ENCODE measurements at places on chromosomes 6 and 20.

DNA sequence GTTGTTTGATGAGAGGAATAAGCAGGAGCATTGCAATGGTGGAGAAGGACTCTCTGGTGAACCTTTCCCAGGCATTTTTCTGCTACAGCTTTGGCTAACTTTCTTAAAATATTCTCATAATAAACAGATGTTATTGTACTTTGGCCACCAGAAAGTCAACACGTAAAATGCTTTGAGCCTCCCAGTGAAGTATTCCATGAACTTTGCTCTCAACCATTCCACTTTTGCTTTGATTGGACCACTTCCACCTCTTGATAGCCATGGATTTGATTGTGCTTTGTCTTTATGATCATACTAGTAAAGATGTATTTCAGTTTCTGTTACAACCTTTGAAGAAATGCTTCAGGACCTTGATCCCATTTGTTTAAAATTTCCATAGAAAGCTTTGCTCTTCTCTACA lies 241.1 kb downstream of the TENT5A start:
- DNase-seq, result no peak

DNA sequence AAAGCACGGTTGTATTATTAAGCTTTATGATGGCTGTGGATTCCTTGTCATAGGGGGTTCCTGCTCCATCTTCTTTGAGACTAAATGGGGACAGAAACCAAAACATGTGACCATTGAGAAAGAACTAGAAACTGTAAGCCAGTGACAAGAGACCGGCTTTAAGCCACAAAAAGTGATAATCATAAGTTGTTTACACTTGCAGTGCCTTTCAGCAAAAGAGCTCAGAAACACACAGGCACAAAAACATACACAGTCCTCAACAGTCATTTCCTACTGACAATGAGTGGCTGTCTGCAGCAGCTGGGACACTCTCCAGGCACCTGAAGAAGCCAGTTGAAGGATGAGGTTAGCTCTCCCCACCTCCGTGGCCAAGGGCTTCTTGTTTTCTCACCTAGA lies 20.0 kb upstream of the UBE2J1 start:
- no peak for DNase-seq

GRCh38 chr6:7373739-7374138 lies 15.8 kb downstream of the CAGE1 start:
- no peak for DNase-seq

GRCh38 chr6:33820243-33820642 lies 16.4 kb upstream of the MLN start:
- no peak for DNase-seq

DNA sequence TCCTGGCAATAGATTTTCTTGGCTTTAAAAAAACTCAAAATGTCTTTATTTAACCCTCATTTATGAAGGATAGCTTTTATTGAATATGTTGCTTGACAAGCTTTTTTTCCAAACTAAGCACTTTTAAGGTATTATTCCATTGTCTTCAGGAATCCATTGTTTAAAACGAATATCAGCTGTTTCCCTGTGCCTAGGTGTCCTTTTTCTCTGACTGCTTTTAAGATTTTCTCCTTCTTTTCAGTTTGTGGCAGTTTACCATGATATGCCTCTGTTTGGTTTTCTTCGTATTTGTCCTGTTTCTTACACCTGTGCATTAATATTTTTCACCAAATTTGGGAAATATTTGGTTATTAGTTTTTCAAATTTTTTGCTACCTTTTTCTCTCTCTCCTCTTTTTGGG lies 68.4 kb downstream of the YTHDF1 start:
- no peak for DNase-seq

- no peak for DNase-seq
These were observed 44.2 kb upstream of the TBX18 start for GRCh38 chr6:84808491-84809061.

DNA sequence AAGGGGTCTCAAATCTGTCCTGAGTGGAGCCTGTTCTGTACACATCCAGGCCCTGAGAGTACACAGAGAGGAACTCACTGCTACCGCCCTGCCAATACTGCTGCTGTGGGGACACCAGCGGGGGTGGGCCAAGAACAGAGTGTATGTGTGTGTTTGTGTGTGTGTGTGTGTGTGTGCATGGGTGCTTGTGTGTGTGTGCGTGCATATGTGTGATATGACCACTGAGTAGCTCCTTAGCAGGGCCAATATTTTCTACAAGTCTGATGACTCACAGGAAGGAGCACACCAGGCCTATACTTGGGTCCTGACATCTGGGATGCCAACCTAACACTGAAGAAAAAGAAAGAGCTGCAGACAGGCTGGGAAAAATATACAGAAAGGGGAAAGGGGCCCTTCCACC lies 1.4 kb downstream of the RAET1E start:
- DNase-seq, result no peak

DNA sequence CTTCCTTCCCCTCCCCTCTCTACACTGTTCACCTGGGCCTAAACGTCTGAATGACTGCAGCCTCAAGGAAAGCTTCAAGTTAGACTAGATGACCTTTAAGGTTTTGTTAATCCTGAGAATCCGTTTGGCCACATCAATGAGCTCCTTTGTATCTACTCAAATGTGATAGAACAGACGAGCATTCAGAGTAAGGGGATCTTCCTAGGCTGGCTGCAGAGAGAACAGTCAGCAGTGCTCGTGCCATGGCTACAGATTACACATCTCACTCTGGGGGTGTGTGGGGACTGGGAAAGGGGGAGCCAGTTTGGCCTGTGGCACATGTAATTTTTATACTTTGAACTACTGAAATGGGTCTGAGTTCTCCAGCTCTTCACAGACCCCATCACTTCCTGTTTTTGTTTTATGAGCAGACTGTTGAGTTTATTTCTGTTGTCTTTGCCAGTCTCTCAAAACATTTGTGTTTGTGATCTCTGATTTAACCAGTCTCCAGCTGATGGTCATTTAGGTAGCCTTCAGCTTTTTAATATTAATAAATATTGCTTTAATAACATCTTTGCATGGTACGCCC lies 50.9 kb downstream of the KCNS1 start:
- DNase-seq, result no peak

DNA sequence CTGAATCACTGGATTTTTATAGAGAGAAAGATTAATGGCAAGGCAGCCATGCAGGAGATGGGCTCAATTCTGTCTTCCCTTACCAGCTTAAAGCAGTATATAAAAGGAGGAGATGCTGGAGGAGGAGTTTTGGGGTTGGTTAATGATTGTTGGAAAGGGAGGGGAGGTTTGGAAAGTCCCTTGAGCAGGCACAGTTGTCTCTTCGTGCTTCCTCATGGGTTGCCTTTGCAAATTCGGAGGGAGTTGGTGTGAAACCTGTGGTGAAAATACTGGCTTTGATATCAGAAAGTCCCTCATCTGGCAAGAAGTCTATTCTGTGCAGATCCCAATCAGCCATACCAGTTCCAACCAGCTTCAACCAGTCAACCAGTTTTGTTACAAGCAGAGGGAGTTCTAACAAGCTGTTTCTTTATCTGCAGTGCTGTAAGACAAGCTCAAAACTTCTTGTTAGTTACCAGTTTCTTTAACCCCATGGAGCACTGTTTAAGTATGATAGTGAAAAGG lies 107.0 kb downstream of the HIVEP1 start:
- no peak for DNase-seq

DNA sequence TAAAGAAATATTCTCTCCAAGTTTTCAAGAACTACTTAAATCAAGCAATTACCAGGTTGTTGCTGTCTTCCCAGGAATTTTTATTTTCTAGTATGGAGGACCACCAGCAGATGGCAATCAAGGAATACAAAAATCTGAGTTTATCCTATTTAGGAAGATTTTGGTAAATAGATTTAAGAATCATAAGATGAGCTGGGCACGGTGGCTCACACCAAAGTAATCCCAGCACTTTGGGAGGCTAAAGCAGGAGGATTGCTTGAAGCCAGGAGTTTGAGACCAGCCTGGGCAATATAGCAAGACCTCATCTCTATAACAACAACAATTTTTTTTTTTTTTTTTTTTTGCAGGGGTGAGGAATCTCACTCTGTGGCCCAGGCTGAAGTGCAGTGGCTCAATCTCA lies 19.3 kb upstream of the SEC63 start:
- DNase-seq, result no peak

DNA sequence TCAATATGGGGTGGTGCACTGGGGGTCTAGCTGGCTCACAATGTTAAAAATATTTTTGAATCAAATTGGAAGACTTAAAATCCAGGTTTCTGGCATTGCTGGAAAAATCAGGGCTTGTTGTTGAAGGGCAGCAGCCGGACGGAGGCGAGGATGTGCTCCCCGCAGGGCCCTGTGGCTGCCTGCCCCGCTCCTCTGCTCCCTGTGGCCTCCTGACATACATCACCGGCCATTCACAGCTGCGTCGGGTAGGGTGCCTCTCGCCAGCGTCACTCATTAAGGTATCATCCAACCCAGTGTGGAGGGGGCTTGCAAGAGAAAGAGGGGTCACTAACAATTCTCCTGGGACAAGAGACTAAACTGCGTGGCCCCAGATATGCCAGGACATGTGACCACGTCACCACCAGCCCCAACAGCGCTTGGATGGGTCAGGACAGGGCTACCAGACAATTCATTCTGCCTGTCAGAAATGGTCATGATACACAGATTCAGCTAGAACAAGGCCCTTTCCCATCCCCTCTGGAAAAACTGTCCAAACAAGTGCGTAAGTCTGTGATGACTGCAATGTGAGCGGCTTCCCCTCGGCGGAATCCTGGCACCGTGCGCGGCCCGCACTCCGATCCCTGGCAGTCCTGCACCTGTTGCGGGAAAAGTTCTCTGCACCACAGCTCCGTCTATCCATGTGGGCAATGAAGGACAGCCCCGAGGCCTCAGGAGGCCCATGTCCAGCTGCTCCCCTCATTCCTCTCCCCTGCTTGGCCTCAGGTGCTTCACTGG lies 12.0 kb downstream of the GATA5 start:
- DNase-seq, result no peak

DNA sequence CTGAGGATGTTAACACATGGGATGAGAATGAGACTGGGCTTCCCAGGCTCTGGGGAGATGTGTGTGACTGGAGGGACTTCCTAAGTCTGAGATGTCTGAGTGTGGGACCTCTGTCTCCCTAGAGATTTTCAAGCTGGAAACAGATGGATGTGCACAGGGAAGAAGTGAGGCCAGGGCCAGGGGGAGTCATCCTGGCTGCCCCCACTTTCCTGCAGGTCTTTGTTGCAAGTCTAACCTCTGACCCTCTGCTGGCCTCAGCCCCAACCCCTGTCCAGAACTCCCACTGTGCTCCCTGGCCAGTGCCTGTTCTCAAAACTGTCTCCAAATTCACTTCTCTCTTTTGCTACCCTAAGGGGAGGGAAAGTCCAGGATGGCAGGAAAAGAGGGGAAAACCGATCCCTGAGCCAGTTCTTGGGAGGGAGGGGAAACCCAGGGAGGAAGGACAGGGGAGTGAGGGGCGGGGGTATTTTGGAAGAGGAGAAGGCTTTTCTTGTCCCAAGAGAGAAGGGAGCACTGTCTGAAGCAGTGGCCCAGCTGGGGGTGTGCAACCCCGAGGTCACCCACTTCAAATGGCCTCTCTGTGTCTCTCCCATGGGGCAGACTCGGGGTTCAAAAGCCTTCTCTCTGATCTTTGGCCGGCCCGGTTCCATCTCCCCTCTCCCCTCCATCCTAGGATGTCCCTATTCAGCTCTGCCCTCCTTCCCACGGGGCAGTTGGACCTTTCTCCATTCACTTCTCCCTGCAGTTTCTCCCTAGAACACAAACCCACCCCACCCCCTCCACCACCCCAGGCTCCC lies 3.1 kb downstream of the PPP1R18 start:
- no peak for DNase-seq

- DNase-seq, result no peak
These were observed 8.5 kb upstream of the MRS2 start for GRCh38 chr6:24394061-24394779.

DNA sequence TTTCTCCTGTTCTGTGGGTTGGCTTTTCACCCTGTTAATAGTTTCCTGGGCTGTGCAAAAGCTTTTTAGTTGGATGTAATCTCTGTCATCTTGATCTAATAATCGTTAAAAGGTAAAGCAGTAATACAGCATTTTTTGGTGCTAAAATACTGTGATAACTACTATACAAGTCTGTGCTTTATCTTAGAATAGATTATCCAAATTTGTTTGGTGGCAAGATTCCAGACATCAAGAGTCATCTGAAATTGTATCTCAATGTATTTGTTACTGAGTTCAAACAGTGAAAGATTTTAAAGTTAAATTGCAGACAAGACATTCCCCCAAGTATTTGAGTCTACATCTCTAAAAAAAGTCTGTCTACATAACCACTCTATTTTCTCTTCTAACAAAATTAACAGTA lies 18.8 kb downstream of the TBPL1 start:
- no peak for DNase-seq

DNA sequence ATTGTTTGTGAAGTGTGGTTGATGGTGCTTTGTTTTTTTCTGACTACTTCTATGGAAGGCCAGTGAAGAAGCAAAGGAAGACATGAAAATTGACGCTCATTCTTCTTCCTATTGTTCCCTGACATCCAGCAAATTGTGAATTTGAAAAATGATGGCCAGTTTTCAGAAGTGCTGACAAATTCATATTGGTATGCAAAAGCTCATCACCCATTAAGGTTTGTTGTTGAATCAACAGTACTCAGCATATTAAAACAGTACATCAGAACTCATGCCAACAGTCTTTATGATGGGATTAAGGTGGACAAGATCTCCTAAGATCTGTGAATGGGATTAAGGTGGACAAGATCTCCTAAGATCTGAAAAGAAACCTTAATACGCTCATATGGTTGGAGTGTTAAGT lies 1.0 kb upstream of the MTG2 start:
- no peak for DNase-seq

GRCh38 chr20:7695051-7695495 lies 245.2 kb downstream of the HAO1 start:
- no peak for DNase-seq

Data from keratinocyte (primary cell).